H4 (cell line): ENCODE measurements at places on chromosomes 6 and 20.

DNA sequence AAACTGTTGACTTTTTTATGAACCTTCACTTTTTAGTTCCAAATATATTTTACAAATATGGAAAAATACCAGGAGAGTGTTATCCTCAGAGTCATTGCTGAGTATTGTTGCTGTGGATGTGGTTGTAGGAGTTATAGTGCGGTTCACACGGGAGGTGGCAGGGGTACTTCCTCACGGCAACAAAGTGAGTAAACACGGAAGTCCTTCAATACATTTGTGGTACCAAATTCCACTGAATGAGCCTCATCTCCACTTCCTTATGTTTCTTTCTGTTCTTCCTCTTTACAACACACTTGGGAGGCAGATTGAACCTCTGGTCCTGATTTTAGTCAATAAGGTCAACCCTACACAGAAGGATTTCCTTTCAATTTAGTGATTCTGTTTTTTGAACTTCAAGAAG lies 371.8 kb downstream of the BTBD3 start:
- no peak for DNase-seq

GRCh38 chr6:5378331-5378730 lies 117.0 kb downstream of the FARS2 start:
- no peak for DNase-seq

DNA sequence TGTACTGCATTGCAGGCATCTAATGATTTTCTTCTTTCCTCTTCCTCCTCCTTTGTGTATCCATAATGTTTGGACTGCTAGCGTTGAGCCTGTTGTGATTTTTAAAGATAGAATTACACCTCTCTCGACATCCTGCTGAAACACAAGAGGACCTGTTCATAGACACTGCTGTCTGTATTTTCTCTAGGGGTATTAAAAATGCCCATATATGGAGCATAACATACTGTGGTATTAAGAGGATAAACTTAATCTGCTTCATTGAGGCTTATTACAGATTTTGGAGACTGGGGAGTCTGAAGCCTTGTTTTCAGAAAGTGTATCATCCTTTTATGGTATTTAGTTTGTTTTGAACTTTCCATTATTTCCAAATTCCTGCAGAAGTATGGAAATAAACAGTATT lies 414.3 kb downstream of the CDKAL1 start:
- DNase-seq = no peak

GRCh38 chr6:98131290-98131990 lies 702.9 kb upstream of the POU3F2 start:
- no peak for DNase-seq

GRCh38 chr6:39084506-39084905 lies 30.5 kb downstream of the SAYSD1 start:
- no peak for DNase-seq

- DNase-seq = no peak
Observed at GRCh38 chr6:13239530-13240455, 88.5 kb downstream of the TBC1D7 start.

DNA sequence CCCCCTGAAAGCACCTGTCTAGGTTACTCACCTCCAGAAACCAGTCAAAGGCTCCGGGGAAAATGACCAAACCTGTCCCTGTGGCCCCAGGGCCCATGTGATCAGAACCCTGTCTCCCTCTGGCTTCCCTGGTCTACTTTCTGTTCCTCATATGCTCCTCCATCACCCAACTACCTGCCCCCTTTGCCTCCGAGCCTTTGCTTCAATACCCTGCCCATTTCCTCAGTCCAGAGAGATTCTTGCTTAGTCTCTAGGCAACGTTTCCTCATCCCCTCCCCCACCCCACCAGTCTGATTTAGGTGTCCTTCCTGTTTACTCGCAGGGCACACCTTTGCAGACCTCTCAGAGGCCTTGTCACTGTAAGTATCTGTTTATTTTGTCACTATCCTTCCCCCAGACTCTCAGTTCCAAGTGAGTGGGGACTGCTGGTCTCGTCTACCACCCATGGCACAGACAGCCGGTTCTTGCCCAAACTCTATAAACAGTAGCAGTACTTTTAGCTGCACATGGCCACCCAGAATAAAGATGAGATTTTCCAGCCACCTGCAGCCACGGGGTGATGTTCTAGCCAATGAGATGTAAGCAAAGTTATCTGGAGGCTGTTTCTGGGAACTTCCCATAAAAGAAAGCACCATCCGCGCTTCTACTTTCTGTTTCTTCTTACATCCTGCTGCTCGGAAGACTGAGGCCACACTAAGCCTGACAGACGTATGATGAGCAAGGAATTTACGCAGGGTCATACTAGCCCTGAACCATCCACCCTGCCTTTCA lies 13.3 kb downstream of the ELOVL5 start:
- no peak for DNase-seq

DNA sequence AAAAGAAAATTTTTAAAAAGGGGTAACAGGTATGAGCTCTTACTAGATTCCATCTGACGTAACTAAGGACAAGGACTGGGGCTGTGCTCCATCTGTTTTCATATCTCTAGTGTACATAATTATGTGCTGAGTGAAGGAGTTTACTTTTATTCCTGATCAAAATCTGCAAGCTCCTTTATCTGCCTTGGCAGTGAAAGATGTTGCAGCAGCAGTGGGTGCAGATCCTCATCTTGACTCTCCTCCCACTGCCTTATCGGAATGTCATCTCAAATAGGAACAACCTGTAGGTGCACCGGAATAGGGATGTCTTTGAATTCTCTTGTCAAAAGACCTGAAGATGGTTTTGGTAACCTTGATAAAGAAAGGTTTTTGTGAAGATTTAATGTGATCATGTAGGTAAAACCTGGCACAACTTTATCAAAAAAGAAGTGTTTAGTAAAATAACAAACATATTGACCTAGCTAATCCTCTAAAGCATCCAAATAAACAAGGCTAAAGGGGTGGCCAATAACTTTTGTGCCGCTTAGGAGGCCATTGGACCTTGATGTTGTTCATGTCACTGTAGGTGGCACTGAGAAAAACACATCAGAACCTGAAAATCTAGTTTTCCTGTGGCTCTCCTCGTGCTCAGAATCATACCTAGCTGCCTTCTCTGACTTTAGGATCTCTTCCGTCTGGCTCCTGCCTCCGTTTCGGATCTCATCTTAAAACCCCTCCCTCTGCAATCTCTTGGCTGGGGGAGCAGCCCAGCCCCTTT lies 19.0 kb upstream of the SLC16A10 start:
- no peak for DNase-seq

- DNase-seq = peak; percentile 46
Observed at GRCh38 chr6:41463062-41463930, 82.9 kb upstream of the FOXP4 start.

DNA sequence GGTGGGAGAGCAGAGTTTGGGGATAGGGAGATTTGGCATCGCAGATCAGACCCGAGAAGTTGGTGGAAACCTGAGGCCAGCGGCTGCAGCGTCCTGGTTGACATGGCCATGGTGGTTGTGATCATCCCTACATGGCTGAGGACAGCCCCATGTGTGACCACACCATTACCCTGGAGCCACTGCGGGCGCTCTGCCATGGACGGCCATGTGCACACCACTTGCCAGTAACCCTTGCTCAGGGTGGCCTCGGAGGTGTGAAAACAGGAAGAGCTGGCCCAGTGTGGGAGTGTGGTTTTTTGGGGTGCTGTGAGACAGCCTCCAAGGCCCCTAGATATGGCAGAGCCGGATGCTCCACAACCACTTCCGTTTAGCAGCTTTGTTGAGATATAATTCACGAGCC lies 64.4 kb downstream of the TMEM242 start:
- DNase-seq = no peak

- no peak for DNase-seq
Observed at GRCh38 chr20:56369179-56369578, 10.4 kb downstream of the FAM210B start.

GRCh38 chr6:21639316-21639715 lies 45.8 kb downstream of the SOX4 start:
- DNase-seq = no peak

DNA sequence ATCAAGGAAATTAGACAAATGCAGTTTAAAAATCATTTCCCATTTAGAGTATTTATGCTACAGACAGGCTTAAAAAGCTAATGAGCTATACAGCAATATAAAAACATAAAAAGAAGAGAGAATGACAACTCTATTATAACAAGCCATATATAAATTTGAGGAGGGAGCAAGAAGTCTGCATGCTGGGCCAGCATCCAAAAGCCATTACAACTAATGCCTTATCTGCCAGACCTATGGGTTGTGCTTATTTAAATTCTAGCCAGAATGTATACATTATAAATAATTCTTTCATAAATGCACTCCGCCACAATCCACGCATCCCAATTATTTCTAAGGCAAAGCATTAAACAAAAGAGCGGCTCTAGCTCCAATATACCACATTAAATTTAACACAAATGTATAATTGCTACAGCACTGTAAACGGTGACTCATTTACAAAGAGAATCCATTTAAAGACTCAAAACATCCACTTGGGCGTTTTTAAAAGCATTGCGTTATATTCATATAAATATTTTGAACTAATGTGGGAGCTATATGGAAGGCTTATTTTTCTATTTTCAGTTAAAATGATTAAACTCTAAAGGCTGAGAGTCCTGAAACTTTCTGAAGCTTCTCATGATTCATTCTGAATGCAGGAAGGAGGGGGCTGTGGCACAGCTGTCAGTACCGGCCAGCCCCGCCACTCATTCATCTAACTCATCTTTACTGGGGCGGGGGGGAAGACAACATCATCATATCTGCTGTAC lies 37.7 kb upstream of the RAB22A start:
- no peak for DNase-seq

DNA sequence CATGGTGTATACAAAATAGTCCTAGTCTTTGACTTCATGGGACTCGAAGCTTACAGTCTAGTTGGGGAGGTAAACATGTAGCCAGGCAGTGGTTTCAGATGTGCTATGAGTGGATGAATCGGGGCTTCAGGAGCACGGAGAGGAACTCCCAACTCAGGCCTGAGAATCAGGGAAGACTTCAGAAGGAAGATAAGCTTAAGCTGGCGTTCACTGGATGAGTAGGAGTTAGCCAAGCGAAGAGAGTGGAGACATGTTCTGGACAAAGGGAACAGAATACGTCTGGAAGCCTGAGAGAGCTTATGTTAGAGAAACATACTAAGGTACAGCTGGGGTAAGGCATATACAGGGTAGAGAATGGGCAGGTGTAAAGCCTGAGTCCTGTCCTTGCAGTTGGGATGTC lies 8.8 kb downstream of the CARMIL1 start:
- no peak for DNase-seq

GRCh38 chr20:19244291-19244690 lies 31.8 kb downstream of the SLC24A3 start:
- DNase-seq = no peak

DNA sequence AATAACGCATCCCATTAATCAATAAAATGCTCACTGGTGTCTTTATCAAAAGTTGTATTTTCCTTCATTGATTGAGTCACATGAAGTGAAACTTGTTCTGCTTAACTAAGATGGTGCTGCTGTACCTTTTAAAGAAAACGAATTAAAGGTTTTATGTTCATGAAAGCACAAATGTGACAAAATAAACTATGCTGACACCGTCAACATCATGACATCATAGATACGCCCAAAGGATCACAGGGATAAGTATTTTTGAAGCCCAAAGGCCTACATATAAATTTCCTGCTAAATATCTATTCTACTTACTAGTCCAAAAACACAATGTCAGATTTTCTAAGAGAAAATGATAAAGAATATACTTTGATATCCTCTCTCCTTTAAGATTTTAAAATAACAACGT lies 94.4 kb downstream of the FAM217A start:
- no peak for DNase-seq

- DNase-seq = no peak
Observed at GRCh38 chr6:776528-776931, 83.6 kb upstream of the EXOC2 start.

DNA sequence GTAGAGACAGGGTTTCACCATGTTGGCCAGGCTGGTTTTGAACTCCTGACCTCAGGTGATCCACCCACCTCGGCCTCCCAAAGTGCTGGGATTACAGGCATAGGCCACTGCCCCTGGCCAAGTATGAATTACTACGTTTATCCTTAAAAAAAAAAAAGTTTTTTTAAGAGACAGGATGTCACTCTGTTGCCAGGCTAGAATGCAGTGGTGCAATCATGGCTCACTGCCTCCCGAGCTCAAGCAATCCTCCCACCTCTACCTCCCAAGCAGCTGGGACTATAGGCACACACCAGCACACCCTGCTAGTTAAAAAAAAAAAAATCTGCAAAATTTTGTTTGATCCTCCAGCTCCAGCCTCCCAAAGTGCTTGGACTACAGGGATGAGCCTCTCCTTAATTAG lies 23.1 kb downstream of the IYD start:
- DNase-seq = no peak

- DNase-seq = no peak
Observed at GRCh38 chr20:19760371-19760721, 2.3 kb downstream of the RIN2 start.

DNA sequence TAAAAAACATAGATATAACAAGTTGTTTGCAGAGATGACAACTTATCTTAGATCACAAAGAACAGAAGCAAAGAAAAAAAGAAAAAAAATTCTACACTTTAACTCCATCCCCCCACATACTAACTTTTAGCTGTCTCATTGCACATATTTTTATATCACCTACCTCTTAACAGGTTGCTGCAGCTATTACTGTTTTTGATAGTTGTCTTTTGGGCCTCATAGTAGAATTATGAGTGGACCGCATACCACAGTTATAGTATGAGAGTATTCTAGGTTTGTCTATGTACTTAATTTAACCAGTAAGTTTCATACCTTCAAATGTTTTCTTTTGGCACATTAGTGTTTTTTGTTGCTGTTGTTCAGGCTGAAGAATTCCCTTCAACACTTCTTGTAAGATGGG lies 12.3 kb downstream of the RSPH3 start:
- no peak for DNase-seq

GRCh38 chr20:56810141-56810540 lies 181.0 kb downstream of the TFAP2C start:
- DNase-seq = no peak

- DNase-seq = no peak
Observed at GRCh38 chr6:86966271-86966670, 28.9 kb downstream of the HTR1E start.

DNA sequence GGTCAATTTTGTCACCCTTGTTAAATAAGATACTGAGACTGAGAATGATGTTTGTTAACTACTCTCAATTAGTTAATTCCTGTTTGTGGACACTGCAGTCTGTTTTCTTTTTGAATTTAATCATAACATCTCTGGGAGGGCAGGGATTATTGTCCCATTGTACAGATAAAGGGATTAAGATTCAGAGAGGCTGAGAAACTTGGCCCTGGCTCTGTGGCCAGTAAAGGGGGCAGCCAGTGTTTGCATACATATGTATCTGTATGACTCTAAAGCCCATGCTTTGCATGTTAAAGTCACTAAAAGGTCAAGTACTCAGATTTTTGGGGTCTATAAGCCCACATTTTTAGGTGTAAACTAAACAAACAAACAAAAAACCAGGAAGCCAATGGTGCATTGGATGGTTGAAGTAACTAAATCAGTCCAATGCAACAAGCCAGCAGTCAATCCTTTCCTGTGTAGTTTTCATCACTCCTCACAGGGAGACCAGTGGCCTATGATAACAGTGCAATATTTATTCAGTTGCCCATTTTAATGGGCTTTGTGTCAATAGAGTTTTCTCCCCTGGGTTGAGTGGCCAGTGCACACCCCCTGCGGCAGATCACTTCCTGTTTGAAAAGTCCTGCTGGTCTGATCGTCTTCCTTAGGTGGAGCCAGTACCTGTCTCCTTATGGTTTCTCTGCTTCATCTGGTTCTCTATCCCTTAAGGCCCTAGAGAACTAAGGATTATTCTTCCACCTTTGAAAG lies 106.7 kb downstream of the SLX4IP start:
- no peak for DNase-seq
